Uterus (tissue), 4 donors: ENCODE measurements at places on chromosomes 6 and 20. TPM values are rescaled to one million over a fixed set of nuclear protein-coding genes. Genes with fewer than 3 reads are reported as not detected.

- no peaks in the 10 kb centered on the region for H3K27me3 ChIP-seq
- H3K36me3 ChIP-seq: no peaks in the 10 kb centered on the region
- H3K27ac ChIP-seq: no peak overlapping the region
Observed at GRCh38 chr6:106300944-106301343, 24.6 kb downstream of the ATG5 start.

DNA sequence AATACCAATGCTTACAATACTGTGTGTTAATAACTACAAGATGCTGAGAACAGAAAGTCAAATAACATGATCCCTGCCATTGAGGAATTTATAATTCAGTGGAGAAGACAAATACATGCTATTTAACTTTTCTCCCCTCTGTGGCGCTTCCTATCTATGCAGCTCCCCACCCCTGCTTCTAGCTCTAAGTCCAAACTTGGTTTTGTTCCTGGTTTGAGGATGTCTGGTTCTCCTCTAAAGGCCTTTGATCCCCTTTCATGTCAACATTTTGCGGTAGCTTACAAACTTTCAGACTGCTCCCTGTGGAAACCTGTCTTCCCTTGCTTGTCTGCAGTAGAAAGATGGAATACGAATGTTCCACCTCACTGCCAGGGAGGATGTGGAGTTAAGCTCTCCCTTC lies 18.4 kb upstream of the REPS1 start:
- no peak for DNase-seq
- no peak overlapping the region for H3K27ac ChIP-seq
- no peaks in the 10 kb centered on the region for H3K27me3 ChIP-seq
- no peaks in the 10 kb centered on the region for H3K4me1 ChIP-seq
- H3K4me3 ChIP-seq: no peak overlapping the region
- no peaks in the 10 kb centered on the region for H3K36me3 ChIP-seq

DNA sequence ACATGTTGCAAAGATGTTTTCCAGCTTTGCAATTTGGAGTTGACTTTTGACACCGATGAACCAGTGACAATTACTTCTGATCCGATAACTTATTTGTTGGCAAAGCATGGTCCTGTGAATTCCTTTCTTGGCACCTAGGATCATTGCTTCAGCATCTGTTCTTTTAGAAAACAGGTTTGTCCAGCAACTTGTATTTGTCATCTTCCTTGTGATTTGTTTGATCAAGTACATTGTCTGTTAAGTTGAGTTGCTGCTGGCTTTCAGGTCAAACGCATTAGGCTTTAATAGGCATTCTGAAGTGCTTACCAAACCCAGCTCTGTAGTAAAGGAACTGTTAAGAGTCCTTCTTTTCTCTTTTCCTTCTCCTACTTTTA lies 192.4 kb upstream of the ZNF217 start:
- H3K4me3 ChIP-seq: no peak overlapping the region
- H3K4me1 ChIP-seq: no peaks in the 10 kb centered on the region
- H3K36me3 ChIP-seq: no peaks in the 10 kb centered on the region

GRCh38 chr20:59824711-59825562 lies 108.5 kb downstream of the SYCP2 start:
- H3K4me3 ChIP-seq: no peak overlapping the region
- H3K27me3 ChIP-seq: no peaks in the 10 kb centered on the region
- H3K4me1 ChIP-seq: no peaks in the 10 kb centered on the region
- no peak overlapping the region for H3K27ac ChIP-seq

XKR7 gene
- not detected for total RNA-seq

- H3K4me1 ChIP-seq: no peaks in the 10 kb centered on the region
- H3K27ac ChIP-seq: no peak overlapping the region
- DNase-seq: no peak
- H3K4me3 ChIP-seq: no peak overlapping the region
- H3K36me3 ChIP-seq: no peaks in the 10 kb centered on the region
Observed at GRCh38 chr6:37187321-37188022, 17.5 kb downstream of the PIM1 start.
